Glomerular endothelial cell (primary cell): ENCODE measurements at places on chromosomes 5 and 9. TPM values are rescaled to one million over a fixed set of nuclear protein-coding genes. Genes with fewer than 3 reads are reported as not detected.

GRCh38 chr5:150272531-150272930 lies 17.0 kb downstream of the CAMK2A start:
- DNase-seq, result no peak

DNA sequence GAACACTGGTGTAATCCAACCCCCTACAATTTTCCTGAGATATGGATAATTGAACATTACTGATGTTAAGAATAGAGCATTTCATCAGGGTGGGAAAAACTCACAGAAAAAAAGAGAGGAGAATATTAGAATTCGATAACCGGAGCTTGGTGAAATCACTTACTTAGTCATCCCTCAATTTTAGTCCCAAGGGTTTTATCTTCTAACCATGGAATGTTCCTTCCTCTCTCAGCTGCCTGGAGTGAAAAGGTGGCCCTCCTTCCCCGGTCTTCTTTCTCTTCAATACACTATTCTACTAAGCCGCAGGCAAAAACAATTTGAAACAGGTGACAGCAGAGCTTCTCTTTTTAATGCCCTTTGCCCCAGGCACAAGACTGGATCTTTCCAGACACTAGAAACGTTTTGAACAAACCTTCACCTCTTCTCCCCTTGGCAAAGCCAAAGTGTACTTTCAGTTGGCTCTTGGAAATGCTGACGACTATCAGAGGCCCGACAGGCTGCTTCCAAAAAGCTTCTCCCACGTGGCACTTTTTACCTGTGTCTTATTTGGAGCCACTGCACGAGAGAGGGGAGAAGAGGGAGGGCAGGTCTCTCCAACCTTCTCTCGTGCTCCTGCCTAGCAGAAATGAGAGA lies 543.9 kb downstream of the TLE1 start:
- no peak for DNase-seq

DNA sequence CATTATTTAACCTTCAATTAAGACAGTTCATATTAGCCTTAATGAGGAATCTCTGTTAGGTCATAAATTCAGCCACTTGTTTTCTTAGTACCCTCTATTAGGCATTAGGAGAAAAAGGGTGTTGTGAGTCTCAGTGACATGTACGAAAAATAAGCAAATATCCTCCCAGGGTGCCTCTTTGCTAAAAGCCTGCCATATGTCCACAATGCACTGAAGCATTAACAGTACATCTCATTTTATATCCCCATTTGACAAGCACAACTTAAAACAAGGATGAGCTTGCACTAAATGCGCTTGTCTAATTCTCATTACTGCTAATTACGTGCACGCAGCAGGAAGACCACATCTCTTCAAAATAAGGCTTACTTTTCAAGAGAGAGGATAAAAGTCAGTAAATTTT lies 48.4 kb upstream of the SRFBP1 start:
- DNase-seq, result no peak

DNA sequence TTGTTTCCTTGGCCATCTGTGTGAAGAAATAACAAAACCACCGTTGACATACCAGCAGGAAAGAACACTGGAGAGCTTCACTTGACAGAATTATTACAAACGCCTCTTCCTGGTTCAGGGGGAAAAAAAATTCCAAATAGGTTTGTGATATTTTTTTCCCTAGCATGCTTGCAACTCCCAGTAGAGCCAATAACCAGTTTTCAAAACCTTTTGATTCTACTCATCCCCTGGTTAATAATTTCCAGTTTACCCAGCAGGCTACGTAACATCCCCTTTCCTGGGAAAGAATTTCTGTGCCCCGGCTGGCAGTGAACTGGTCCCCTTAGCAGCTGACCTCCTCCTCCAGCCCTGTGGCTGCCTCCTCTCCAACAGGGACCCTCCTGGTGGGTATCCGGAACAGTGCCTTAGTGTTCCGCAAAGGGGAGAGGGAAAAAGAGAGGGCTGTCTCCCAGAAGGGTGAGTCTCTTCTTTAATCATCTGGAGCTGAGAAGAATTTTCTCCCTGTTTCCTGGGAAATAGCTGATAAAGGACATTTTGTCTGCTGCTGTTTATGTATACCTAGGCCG lies 72.8 kb upstream of the BOD1 start:
- no peak for DNase-seq

Gene MARCOL
- not detected in 2 replicates for total RNA-seq
